Mesenteric fat pad (tissue), 1 donor: ENCODE measurements at places on chromosomes 13 and 19. TPM values are rescaled to one million over a fixed set of nuclear protein-coding genes. Genes with fewer than 3 reads are reported as not detected.

The RAP2A gene
- 38.3 TPM for total RNA-seq

The OLFM4 gene
- total RNA-seq, result 0.80 TPM

The NTF4 gene
- total RNA-seq, result not detected

The FGF21 gene
- not detected for total RNA-seq

The RASL11A gene
- total RNA-seq, result 24.7 TPM

DNA sequence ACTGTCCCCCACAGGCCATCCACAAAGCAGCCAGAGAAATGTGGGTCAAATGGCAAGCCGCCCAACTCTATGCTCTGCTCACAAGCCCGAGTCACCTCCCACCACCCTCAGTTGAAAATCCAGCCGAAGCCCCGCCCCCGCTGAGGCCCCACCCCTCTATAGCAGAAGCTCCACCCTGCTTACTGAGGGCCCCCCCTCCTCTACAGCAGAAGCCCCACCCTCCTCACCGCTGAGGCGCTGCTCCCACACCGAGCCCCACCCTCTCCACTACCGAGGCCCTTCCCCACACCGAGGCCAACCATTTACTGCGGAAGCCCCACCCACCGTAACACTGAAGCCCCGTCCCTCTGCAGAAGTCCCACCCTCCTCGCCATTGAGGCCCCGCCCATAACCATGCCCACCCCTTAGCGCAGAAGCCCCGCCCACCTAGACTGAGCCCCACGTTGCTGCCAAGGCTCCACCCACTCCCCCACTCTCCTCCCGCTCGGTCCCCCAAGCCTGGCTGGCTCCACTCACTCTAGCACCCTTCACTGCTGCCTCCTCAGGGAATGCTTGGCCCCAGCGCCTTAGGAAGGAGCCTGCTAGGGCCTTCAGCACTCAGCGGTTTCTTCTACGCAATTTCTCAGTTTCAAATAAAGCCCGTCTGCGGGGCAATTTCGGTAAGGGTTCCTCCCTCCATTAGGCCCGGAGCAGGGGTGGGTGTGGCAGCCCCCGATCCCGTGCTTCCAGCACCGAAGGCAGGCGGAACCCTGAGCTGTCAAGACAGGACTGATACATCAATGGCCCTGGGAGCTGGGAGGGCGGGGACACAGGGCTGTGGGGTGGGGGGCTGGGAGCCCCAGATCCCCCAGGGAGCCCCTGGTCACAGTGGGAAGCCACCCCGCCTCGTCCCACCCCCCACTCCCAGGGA, 9.0 kb upstream of the MYDGF start:
- DNase-seq, result no peak

DNA sequence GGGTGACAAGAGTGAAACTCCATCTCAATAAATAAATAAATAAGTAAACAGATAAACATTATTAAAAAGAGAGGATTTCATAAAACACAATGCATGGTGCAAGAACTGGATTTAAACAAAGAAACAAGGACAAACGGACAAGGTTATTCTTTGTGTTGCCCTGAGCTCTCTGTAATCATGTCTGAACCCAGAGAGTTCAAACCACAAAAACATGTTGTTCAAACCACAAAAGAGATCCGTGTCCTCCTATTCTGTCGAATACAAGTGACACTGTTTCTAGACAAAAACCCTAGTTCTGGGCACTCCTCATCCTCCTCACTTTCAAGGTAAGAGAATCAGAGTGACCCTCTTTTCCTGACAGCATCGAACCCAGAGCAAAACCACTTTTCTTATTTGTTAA, 4.6 kb upstream of the TPRX2 start:
- DNase-seq, result no peak

GRCh38 chr19:44869733-44870470, 21.2 kb upstream of the TOMM40 start:
- no peak for DNase-seq

- DNase-seq, result no peak
Measured at GRCh38 chr19:10279737-10280442, 6.9 kb upstream of the ICAM4 start.

DNA sequence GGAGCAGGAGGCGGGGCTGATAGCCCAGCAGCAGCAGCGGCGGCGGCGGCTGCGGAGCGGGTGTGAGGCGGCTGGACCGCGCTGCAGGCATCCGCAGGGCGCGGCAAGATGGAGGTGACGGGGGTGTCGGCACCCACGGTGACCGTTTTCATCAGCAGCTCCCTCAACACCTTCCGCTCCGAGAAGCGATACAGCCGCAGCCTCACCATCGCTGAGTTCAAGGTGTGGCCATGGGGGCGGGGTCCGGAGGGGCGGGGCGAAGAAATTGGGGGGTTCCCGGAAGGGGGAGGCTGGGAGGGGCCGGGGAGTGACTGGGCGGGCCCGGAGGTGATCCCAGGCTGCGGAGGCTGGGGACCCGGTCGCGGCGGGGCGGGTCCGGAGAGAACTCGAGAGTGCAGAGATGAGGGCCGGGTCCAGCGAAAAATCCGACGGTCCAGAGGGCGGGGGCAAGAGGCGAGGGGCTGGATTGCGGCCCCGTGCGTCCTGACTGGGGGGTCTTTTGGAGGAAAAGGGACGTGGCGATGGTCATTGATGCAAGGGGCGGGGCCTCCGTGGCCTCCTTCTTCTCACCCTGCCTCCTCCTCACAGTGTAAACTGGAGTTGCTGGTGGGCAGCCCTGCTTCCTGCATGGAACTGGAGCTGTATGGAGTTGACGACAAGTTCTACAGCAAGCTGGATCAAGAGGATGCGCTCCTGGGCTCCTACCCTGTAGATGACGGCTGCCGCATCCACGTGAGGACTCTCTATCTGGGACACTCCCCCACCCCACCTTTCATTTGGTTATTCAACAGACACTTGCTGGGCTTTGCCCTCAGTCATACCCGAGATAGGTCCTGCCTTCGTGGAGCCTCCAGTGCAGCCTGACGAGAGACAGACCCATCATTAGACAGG, at the start of gene TBCB:
TSS of gene TBCB (plus strand) at position 16 of the 891 bp plus-strand sequence. CDS start at position 109, 93 bp downstream.
- peak; percentile 95 for DNase-seq

GRCh38 chr13:34246511-34246910, 428.6 kb downstream of the RFC3 start:
- no peak for DNase-seq

GRCh38 chr13:112767506-112768471, 78.0 kb downstream of the ATP11A start:
- no peak for DNase-seq

DNA sequence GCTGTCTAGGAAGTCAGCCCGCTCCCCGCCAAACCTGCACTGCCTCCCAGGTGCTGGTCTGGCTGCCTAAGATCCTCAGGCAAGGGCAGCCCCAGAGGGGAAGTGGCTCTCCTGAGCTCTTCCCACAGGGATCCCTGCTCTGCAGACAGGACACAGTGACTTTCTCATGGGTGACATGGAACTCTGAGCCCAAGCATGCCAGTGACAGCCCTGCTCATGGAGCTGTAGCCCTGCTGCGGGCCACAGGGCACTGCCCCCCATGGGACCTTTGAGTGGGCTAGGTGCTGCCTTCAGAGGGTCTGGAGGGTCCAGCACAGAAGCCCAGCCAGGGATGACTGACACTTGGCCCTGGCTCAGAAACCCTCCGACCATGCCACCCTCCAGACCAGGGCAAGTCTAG, 109.1 kb downstream of the TUBA3C start:
- DNase-seq, result no peak

DNA sequence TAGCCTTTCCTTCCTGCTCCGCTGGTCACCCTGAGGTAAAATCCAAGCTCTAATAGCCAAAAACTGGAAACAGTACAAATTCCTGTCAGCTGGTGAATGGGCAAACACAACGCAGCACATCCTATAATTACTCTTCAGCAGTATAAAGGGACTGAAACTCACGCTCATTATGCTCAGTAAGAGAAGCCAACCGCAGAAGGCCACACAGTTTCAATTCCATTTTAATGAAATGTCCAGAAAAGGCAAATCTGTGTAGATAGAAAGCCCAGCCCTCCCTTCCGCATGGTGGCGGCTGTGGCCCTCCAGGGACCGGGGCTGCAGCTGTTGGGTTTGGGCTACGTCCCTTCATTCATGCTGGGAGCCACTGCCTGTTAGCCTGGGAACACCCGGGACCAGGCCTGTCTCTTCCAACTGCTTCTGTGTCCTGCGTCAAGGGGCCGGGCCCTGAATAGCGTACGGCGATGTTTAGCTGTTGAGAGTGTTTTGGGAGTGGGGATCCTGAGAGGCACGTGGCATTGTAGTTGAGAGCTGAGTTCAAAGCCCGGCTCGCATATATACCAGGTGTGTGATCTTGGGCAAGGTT, 23.5 kb downstream of the NKPD1 start:
- DNase-seq, result no peak

- no peak for DNase-seq
Measured at GRCh38 chr13:39451860-39452301, 151.1 kb downstream of the LHFPL6 start.

DNA sequence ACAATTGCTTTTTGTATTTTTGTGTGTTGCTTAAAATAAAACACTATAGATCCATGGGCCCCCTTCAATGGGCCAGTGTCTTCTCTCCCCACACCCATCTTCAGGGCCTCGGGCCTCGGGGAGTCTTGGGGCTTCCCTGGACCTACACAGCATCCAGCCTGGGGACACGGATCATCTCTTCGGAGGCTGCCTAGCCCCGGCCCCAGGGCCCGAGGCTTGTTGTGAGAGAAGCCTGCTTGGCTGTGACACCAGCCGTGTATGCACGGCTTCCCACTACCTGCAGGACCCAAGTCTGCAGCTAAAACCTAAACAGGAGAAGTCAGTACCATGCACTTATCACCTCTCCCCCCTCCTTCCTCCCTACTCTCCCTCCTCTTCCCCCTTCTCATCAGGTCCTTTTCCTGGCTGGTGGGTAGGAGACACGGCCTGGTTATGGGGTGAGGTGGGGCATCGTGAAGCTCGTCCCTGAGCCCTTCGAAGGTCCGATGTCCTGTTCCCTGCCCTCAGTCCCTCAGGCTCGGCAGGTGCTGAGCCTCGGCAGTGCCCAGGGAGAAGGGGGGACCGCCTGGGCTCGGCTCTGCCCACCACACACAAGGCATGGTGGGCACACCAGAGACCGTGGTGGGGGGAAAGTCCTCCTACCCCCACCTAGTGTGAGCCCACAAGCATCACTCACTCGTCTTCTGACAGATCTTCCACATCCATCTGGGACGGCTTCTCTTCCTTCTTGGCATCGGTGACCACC, 9.5 kb downstream of the C13orf46 start:
- no peak for DNase-seq
